ENCODE measurements at places on chromosomes 12 and 14.

GRCh38 chr12:126932156-126932555 is 1334.8 kb upstream of the TMEM132C start:
- DNase-seq = no peak

- DNase-seq = no peak
These were observed 31.0 kb downstream of the CCDC85C start for GRCh38 chr14:99573000-99573330.

- DNase-seq = peak; percentile 4
These were observed 132.2 kb upstream of the TMTC2 start for GRCh38 chr12:82554529-82554928.

GRCh38 chr12:1791104-1791841 is 29.1 kb upstream of the LRTM2 start:
- peak; percentile 67 for DNase-seq

- no peak for DNase-seq
These were observed 886.2 kb downstream of the DIO2 start for GRCh38 chr14:79325071-79325470.

GRCh38 chr12:4041187-4041885 is 168.1 kb upstream of the PARP11 start:
- no peak for DNase-seq

- DNase-seq = no peak
These were observed 562 bp downstream of the ZFYVE1 start for GRCh38 chr14:73026243-73026844.

GRCh38 chr12:25734529-25735180 is 181.6 kb upstream of the LMNTD1 start:
- no peak for DNase-seq

DNA sequence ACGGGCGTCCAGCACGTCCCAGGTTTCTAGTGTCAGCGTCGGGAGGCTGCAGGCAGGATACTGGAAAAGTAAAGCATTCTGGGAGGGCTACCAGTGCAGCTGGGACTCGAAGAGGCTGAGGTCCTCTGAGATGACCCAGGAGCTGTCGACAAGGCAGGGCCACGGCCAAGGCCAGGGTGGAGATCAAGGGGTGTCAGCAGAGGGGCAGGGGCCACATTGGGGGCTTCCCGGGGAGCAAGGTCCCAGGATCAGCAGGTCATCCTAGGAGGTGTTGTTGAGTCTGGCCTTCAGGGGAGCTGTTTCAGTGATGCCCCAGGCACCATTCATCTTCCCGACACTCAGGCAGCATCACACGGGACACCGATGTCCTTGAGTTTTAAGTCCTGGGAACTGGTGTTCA is 377.8 kb upstream of the SFSWAP start:
- no peak for DNase-seq

GRCh38 chr12:97127061-97127460 is 220.0 kb downstream of the NEDD1 start:
- no peak for DNase-seq

DNA sequence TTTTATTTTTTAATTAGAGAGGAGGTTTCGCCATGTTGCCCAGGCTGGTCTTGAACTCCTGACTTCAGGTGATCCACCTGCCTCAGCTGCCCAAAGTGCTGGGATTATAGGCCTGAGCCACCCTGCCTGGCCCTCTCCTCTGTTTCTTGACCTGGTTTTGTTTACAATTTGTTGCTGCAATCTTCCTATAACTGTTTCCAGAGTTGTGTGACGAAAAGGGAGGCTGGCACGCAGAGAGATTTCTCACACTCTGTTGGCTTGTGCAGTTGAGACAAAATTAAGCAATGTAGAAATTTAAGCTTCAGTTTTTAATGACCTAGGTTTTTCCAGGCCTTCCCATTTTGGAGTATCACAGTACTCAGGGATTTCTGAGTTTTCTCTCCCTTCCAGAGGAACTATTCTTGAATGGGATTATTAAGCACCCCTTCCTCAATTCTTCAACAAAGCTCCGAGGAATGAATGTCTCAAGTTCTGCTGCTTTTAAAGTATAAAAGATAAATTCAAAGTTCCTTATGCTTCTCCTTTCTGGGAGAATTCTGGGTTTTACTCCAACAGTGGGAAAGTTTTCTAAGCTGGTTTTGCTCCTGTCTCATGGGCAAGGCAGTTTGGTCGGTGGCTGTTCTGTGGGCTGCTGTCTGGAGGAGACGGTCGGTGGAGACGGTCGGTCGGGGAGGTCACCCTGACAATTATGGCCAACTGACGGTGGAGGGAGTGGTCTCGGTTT is 20.4 kb upstream of the FOS start:
- no peak for DNase-seq

DNA sequence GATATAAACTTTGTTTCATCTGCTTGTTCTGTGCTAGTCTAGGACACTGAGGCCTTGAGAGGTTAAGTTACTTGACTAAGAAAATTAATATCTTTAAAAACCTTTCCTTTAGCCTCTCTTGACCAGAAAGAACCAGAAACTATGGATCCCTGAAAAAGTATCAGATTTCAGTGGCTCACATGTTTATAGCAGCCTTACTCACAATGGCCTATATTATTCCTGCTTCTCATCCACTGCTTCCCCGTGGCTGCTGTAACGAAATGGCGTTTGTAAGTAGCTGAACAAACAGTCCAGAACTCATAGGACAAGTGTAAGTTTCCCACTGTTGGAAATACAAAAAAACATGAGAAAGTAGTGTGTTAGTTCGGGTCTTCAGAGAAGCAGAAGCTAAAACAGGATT is 3.2 kb upstream of the PYGL start:
- DNase-seq = no peak

DNA sequence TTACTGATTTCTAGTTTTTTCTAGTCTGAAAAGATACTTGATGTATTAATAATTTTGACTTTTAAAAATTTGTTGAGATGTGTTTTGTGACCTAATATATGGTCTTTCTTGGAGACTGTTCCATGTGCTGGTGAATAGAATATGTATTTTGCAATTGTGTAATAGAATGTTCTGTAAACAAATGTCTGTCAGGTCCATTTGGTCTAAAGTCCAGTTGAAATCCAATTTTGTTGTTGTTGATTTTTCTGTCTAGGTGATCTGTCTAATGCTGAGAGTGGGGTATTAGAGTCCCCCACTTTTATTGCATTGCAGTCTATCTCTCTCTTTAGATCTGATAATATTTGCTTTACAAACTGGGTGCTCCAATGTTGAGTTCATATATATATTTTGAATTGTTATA is 175.8 kb downstream of the RPAP3 start:
- no peak for DNase-seq

GRCh38 chr12:122946690-122947341 is 19.4 kb downstream of the ABCB9 start:
- DNase-seq = peak; percentile 93

DNA sequence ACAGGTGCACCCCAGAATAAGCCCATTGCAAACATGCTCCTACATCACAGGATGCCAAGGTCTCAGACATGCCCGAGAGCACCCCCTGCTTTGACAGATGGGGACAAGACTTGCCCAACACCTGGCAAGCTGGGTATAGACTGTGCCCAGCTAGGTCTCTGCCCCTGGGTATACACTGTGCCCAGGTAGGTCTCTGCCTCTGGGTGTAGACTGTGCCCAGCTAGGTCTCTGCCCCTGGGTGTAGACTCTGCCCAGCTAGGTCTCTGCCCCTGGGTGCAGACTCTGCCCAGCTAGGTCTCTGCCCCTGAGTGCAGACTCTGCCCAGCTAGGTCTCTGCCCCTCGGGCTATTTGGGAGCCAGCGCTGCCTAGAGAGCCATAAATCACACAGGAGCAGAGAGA is 85.9 kb downstream of the CCDC88C start:
- DNase-seq = no peak

DNA sequence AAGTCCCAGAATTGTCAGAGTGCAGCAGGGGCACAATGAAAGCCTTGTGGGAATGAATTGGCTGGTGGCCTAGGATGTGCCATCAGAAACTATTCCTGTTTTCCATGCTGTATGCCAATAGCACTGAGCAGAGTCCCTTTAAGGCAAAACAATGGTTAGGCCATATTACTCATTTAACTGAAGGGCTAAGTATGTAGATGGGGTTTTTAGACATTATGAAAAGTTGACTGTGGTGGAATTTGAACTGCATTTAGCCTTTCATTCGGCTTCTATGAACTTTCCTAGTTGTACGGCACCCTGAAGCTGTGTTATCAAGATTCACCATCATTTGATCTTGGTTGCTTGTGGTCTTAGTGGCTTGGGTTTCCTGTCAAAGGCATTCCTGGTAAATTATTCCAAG is 24.8 kb downstream of the IL26 start:
- no peak for DNase-seq

DNA sequence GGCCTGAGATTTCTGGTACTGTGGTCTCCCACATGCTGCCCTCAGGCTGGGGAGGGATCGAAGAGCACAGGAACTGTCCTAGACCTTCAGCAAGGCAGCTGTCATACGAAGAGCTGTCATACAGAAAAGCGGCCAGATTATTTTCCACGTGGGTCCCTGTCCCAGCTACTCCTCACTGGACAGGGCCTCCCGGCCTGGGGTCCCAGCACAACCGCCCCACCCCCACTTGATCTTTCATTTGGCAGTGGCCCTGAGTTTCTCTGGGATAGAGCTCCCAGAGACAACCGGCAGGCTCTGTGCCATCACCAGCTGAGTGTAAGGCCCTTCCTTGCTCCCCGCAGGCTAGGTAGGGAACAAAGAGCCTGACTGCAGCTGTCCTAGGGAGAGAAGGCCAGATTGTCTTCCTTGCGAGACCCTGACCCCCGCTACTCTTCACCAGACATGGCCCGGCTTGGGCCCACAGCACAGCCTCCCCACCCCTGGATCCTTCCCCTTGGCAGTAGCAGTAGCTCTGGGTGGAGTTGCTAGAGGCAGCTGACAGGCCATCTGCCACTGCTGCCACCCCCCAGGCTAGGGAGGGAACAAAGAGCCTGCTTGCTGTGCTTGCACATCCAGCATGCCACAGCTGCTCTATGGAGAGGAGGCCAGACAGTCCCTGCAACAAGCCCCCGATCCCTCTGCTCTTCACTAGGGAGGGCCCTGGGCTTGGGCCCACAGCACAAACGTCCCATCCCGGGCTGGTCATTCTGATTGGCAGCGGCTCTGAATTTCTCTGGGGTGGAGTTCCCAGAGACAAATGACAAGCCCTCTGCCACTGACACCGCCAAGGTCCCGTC is 3.1 kb upstream of the OR4N2 start:
- no peak for DNase-seq
